ENCODE measurements at places on chromosomes 6 and 20.

DNA sequence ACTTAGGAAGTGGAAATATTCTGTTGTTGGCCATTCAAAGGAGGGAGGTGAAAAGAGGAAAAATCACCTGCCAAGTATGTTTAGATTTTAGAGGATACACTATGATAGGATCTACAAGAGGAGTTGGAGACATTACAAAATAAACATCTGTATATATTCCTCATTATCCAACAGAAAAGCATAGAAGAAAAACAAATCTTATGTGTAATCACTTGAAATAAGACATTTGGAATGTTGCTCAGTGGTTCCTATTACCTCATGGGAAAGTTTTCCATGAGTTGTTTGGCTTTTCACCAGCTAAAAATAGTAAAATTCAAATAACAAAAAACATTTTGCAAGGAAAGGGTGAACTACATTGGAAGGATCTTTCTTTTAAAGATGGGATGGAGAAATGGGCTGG is 76.7 kb upstream of the CARMIL1 start:
- no peak for DNase-seq

- peak; percentile 2 for DNase-seq
Measured at GRCh38 chr6:117477988-117478852, 4.3 kb upstream of the DCBLD1 start.

DNA sequence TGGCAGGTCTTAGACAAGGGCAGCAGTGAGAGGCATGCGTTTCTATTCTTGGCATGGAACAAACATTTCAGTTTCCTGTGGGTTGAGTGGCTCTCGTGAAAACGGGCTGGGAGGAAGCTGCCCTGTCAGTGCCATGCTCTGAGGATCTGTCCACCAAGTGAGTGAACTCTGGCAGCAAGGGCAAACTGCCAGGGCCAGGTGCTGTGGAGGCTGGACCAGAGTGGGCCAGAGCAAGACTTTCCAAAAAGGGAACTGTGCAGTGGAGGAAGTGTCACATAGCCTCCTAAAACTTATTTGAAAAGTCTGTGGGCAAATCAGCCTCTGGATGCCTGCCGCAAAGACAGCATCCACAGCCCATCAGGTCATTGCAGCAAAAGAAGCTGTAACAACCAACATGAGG is 44.2 kb upstream of the TAB2 start:
- DNase-seq = no peak

DNA sequence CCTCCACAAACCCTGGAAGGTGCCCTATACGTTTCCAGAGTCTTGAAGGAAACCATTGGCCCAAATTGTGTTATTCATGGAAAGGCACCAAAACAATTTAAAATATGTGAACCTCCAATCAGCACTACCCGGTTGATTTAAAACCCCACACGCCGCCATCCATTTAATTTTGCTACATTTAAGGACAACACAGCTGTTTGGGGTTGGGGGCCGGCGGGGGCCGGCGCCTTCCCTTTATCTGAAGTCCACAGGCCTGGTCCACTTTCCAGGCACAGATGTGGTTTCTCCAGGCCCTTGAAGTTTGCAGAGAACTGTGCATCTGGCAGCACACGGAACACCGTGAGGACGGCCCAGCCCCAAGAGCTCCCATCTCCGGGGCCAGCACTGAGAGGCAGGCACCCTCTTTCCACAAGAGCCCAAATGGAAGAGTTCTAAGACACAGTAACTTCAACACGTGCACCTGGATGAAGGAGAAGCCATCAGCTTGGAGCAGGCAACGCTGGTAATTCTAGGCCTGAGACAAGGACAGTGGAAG is 16.8 kb upstream of the FRMD1 start:
- no peak for DNase-seq

GRCh38 chr20:57783956-57784837 is 74.4 kb upstream of the PMEPA1 start:
- DNase-seq = no peak

DNA sequence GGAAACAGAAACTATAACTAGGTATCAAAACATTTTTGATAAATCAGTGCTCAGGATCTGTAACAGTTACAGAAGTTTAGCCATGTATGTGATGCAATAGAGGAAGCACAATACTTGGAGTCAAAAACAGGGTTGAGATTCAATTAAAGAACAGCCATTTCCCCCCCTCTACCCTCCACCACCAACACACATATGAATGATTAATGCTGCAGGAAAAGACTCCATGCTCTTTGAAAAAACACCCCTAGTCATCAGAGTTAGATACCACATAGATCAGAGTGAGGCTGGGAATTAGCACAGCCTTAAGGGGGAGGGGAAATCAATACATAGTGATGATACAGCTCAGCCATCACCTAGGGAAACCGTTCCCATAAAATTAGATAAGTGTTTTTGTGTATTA is 108.9 kb upstream of the EMILIN3 start:
- DNase-seq = peak; percentile 54

DNA sequence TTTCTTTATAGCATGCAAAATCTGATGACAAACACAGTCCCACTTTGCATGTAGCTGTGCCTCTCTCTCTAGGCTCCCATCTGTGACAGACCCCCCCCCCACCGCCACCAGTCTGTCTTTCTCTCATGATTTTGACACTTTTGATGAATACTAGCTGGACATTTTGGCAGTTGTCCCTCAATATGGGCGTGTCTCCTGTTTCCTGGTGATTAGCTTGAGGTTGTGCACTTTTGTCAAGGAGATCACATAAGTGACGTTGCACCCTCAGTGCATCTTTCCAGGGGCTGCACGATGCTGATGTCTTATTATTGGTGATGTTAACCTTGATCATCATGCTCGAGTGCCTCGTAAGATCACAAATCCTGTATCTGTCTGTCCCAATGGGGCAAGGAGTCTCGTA is 155.1 kb downstream of the EYA2 start:
- DNase-seq = no peak

GRCh38 chr6:110039981-110040383 is 61.9 kb downstream of the GPR6 start:
- DNase-seq = no peak

- DNase-seq = no peak
Measured at GRCh38 chr6:38750968-38751615, 36.0 kb downstream of the DNAH8 start.

DNA sequence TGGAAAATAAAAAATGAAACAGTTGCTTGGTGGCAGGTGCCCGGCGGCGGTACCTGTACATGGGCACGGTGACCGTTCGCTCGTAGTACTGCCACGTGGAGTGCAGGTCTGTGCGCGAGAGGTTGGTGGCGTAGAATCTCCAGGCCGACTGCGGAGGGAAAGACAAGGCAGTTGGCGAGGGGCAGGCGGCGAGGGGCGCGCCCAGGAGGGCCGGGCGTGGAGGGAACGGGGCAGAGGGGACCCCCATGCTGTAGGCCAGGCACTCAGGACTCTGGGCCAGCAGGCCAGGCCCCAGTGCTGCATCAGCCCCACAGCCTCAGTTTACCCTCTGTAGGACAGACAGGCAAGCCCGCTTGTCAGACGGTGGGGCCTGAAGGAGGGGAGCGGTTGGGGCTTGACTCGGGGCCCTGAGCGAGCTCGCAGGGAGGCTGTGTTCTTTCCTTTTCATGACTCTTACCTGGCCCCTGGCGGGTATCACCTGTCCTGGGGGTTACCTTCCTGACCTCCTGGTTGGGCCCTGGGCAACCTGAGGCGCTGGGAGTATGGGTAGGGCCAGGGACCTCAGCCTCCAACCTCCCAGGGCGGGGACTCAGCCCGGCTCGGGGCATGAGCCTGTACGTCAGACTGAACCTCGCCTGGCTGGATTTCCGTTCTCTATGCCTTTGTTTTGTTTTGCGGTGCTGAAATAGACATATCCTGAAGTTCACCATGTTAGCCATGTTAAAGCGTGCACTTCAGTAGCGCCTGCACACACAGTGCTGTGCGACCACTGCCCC is 38.5 kb downstream of the KCNQ2 start:
- DNase-seq = no peak

GRCh38 chr6:77015350-77015749 is 447.9 kb downstream of the HTR1B start:
- no peak for DNase-seq

- no peak for DNase-seq
Measured at GRCh38 chr20:965956-966355, 36.2 kb downstream of the RSPO4 start.

- no peak for DNase-seq
Measured at GRCh38 chr6:39333644-39334438, 11.3 kb upstream of the KCNK16 start.

Data from retina (tissue), 1 donor.